ENCODE measurements at places on chromosomes 16 and 17. TPM values are rescaled to one million over a fixed set of nuclear protein-coding genes. Genes with fewer than 3 reads are reported as not detected.

OR1F1 gene
- not detected for total RNA-seq

TBC1D3K gene
- total RNA-seq = not detected

RAB26 gene
- 1.1 TPM for total RNA-seq

ABCC11 gene
- 0.11 TPM for total RNA-seq

CYGB gene
- 9.5 TPM for total RNA-seq

TOP3A gene
- 29.2 TPM for total RNA-seq

TMUB2 gene
- total RNA-seq = 28.1 TPM

TBC1D3L gene
- total RNA-seq = 3.9 TPM

EME1 gene
- 3.9 TPM for total RNA-seq

SLC2A4 gene
- total RNA-seq = under 0.01 TPM

ARL16 gene
- total RNA-seq = 25.0 TPM

ABCC12 gene
- not detected for total RNA-seq

FOXC2 gene
- total RNA-seq = 1.2 TPM

IRX3 gene
- 0.12 TPM for total RNA-seq

LDHD gene
- 2.1 TPM for total RNA-seq

CPNE7 gene
- total RNA-seq = 27.7 TPM

RAMP2 gene
- 0.37 TPM for total RNA-seq

KREMEN2 gene
- total RNA-seq = not detected

DOC2A gene
- total RNA-seq = 0.22 TPM

GAST gene
- total RNA-seq = not detected

KRTAP4-4 gene
- total RNA-seq = not detected

PERCC1 gene
- not detected for total RNA-seq

ZNF205 gene
- total RNA-seq = 24.1 TPM

ZNF594 gene
- 9.7 TPM for total RNA-seq

CTRB2 gene
- not detected for total RNA-seq
